Endothelial cell (in vitro differentiated cells): ENCODE measurements at places on chromosomes 16 and 17.

DNA sequence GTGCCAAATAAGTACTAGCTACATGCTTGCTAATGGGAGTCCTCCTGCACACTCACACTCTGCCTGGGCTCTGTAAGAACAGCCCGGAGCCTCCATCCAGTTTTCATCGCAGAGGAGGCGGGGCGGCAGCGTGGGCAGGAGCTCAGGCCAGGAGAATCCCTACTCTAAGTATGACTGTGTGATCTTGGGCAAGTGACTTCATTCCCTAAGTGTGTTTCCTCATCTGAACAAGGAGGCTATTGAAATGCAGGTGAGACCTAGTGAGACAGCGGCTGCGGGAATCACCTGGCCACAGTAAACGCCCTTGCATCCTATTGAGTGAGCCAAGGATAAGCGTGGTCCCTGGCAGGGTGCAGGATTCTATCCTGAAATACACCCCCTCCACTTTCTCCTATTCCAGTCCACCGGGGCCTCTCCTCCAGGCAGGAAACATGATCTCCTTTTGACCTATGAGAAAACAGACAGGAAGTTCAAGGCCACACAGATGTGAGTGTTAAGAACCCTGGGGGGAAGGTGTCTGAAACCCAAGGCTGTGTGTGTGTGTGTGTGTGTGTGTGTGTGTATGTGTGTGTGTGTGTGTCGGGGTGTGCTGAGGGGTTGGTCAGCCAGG is 5.2 kb upstream of the RAI1 start:
- peak overlapping the region; percentile 8 for H3K4me3 ChIP-seq
- peaks cover 7% of the 10 kb centered on the region for H3K27me3 ChIP-seq
- no peaks in the 10 kb centered on the region for H3K36me3 ChIP-seq
- DNase-seq: no peak
- H3K27ac ChIP-seq: no peak overlapping the region

DNA sequence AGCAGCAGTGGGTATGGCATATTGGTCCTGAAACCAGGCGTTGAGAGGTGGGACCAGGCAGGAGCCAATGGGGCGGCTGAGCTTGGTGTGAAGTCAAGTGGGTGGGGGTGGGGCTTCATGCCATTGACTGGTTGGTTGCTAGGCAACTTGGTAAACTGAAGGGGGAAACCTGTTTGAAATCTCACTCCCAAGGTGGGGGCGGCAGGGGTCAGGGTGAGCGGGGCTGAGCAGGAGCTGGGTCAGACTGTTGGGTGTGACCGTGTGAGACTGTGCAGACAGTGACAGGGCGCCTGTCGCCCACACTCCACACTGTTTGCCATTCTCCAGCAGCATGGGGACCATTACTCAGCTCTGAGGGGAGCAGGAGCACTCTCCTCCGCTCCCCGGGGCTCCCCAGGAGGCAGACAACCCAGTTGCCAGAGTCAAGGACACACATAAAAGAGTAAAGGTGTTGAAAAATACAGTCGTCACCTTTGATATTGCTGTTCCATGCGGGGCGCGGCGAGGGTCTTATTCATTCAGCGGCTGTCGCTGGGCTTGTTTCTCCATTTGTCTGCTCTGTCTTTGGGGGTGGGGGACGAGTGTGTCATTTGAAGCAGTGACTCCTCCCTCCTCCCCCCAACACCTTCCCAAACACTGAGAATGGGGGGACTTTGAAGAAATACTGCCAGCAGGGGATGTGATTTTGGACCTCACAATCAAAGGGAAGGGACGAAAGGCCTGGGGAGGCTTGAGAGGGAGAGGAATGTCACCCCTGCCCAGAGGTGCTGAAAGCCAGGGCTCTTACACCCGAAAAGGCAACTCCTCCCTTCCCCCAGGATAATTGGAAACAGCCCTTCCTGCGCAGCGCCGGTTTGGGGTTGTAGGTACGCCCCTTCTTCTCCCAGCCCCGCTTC is 1.2 kb upstream of the EFNB3 start:
- peak overlapping the region; percentile 89 for H3K27ac ChIP-seq
- peak overlapping the region; percentile 89 for H3K4me3 ChIP-seq
- no peaks in the 10 kb centered on the region for H3K36me3 ChIP-seq
- peak; percentile 75 for DNase-seq
- H3K4me1 ChIP-seq: peaks cover 35% of the 10 kb centered on the region
- peaks cover 17% of the 10 kb centered on the region for H3K27me3 ChIP-seq

DNA sequence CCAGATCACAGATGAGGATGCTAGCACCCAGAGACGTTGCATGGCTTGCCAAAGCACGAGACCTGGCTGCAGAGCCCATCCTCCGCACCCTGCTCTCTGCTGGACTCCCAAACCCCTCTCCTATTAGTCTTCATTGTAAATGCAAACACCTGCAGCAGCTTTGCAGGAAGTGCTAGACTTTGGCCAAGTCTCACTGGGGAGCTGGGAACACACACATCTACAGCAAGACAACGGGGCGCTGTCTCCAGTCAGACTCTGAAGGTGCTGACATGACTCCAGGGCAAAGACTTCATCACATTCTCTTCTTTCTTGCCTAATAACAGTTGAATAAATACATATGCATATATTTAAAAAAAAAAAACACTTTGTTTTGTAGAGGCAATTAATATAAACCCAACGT is 43.8 kb downstream of the CYTH1 start:
- no peak for DNase-seq
- H3K27me3 ChIP-seq: peaks cover 7% of the 10 kb centered on the region
- H3K36me3 ChIP-seq: peaks cover 6% of the 10 kb centered on the region
- no peak overlapping the region for H3K27ac ChIP-seq

- H3K4me1 ChIP-seq: no peaks in the 10 kb centered on the region
- DNase-seq: no peak
- H3K27ac ChIP-seq: no peak within 1 kb of the TSS
- no peak within 1 kb of the TSS for H3K4me3 ChIP-seq
- H3K36me3 ChIP-seq: peaks cover 4% of the 10 kb centered on the region
Measured at GRCh38 chr16:67943619-67944504, at the start of gene LCAT. LCAT (minus strand) TSS chr16:67944120; CDS start chr16:67944101, 19 bp downstream.

GRCh38 chr17:36722121-36722902 is 120.9 kb downstream of the MRM1 start:
- peaks cover 4% of the 10 kb centered on the region for H3K36me3 ChIP-seq
- H3K27ac ChIP-seq: no peak overlapping the region
- DNase-seq: peak; percentile 57
- peaks cover 8% of the 10 kb centered on the region for H3K27me3 ChIP-seq

DNA sequence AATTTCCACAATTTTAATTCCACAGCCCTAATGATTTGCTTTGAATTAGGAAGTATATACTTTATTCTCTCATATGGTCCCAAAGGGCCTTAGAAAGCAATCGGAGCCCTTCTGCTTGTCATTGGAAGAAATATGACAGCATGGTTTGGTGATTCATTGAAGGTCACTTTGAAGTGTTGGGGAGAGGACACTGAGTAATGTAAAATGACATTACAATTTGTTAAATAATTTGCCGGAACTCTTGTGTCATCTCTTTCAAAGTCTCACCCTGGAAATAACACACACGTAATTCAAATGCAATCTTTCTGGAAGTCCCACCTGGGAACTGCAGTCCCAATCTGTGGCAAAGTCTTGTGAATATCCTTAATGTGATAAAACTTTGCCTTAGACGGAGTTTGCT is 59.8 kb downstream of the BMERB1 start:
- peaks cover 10% of the 10 kb centered on the region for H3K36me3 ChIP-seq
- no peak overlapping the region for H3K4me3 ChIP-seq

DNA sequence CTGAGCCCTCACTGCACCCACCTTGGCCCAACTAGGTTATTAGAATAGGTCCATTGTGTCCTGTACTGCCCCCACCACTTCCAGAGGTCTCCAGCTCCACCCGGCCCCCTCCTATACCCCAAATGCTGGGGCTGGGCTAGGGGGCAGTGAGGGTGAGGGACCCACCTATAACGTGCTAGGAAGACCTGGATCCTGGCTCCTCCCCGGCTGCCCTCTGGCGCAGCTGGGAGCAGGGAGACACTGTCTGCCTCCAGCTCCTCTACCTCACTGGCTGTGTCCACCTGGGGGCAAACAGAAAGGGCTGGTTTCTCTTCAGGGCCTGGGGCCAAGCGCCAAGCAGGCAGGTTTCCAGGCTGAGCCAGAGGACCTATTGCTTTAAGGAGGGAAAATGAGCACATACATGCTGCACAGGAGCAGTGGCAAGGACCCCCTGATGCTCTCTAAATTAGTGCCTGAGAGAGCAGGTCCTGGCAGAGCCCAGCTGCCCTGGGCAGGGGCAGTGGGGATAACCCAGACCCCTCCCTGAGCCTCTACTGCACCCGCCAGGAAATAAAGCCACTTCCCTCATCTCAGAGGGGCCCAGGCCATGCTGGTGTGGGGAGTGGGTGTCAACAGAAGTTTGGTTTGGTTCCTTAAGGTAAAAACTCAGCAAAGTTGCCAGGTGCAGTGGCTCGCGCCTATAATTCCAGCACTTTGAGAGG is 12.2 kb downstream of the TSPOAP1 start:
- no peak overlapping the region for H3K27ac ChIP-seq
- no peaks in the 10 kb centered on the region for H3K36me3 ChIP-seq
- H3K4me1 ChIP-seq: no peaks in the 10 kb centered on the region
- H3K4me3 ChIP-seq: no peak overlapping the region
- DNase-seq: peak; percentile 2
- peaks cover 12% of the 10 kb centered on the region for H3K27me3 ChIP-seq

DNA sequence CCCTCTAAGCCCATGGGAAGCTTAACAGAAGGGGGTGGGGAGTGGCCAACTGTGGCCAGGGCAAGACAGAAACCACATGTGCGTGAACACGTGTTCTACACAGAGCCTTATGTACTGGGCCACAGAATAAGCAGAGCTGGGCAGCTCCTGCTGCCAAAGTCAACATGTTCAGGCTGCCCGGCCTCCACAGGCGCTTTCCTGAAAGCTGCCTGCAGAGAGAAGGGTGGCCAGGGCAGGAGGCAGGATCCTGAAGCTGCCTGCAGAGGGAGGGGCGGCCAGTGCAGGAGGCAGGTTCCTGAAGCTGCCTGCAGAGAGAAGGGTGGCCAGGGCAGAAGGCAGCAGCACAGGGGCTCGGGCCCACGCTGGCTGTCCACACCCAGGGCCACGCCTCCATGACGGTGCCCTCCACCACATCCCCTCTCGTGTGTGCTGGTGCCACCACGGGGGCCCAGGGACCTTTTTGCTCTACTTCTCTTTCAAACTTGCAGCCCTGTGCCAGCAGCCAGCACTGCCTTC is 79.5 kb downstream of the ANKRD11 start:
- DNase-seq: no peak
- H3K36me3 ChIP-seq: peaks cover 2% of the 10 kb centered on the region
- no peak overlapping the region for H3K4me3 ChIP-seq
- H3K27ac ChIP-seq: peak overlapping the region; percentile 84
- H3K27me3 ChIP-seq: peaks cover 21% of the 10 kb centered on the region
